Brain pericyte (primary cell): ENCODE measurements at places on chromosomes 3 and 15.
A peak's percentile ranks its signal among the peaks of the same experiment; 100 is the strongest.

DNA sequence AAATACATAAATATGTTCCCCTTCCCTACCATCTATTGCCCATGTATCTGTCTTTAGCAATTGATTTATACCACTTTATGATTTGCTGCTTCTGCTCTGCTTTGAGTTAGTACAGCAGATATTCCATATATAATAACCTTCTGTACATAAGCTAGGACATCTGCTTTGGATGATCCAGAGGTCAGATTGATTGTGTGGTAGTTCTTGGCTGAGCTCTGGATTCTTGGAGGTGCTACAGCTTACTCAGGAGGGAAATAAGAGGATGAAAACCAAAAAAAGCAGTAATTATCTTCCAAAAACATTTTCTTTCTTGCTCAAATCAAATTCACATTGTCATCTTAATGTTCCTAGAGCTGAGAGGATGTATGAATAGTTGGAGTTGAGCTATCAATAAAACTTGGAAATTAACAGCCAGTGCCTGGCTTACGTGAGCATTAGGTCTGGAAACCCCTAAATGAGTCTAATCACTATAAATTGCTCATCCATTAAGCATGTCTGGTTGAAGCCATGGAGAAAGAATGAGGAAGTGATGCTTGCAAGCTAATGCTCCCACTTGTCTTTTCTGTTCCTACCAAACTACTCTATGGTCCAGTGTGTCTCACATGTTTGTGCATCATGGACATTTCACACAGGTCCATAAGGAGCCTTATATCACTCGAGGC is 36.3 kb upstream of the TMEM42 start:
- no peak for DNase-seq

GRCh38 chr3:5032844-5033243 is 53.6 kb downstream of the BHLHE40 start:
- DNase-seq = no peak

DNA sequence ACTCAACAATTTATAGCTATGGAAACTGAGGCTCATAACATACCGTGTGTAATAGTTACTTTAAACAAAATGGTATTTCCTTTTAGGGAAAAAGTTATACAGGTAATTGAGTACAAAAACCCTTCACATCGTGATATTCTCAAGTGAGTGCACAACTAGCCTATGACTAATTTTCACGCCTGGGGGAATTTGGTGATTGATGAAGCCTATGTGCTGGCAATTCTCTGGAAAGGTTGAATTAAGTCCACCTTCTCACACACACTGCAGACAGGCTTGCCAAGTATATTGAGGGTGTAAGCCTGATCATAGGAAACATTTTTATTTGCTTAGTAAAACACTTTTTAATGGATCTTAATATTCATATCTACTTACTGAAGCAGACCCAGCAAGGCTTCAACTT is 41.3 kb upstream of the ROBO2 start:
- no peak for DNase-seq

- DNase-seq = no peak
These were observed 568.2 kb upstream of the BCHE start for GRCh38 chr3:166405465-166405864.

DNA sequence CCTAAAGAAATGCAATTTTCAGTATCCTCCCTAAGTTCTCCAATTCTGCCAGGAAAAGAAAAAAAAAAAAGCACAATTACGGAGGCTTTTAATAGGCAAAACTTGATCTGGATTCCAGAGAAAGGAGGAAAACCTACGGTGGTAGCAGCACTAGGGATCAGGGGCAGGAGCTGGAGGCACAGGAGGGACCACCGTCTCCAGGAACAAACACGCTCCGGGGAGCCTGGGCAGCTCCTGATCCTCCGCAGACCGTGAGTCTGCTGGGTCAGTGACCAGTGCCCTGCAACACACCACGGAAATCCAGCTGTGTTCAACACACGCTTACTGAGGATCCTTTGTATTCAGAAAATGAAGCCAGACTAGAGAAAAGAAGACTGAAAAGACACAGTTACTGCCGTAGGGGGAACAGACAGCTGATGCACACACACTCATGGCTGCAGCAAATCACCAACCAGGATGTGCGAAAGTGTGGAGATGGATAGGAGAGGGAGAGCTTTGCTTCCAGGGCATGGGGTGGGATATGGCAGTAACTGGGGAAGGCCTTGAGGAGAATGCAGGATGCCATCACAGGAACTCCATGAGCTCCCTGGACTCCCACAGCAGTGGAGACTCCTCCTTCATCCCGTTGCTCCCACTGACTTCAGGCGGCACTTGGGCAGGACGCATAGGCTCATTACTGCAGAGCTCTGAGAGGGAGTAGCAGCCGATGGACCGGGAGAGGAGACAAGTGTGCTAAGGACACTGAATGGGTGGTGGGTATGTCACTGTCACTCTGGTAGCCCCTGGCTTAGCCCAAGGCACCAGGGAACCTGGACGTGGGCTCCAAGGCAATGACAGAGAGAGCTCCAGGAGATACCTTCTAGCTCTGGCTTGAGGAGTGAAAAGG is 167.0 kb downstream of the ATP10A start:
- no peak for DNase-seq

DNA sequence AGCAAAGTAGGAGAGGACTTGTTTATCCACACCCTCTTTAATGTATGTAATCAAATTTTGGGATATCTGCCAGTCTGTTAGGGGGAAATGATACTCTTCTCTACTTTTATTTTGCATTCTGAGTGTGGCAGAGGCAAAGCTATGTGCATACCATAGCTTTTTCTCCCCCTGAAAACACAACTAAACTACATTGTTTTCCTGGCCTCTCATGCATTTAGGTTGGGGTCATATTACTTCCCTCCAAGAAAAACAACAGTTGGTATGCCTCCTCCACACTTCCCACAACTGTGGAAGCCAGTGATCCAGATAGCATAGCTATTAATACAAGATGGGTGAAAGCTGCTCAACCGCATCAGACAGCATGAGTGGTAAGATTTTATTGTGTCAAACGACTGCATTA is 6.9 kb downstream of the RPL15 start:
- peak; percentile 33 for DNase-seq

GRCh38 chr3:65851827-65852226 is 186.9 kb downstream of the MAGI1 start:
- DNase-seq = no peak

GRCh38 chr3:185332026-185332735 is 30.8 kb upstream of the MAP3K13 start:
- no peak for DNase-seq

- DNase-seq = no peak
These were observed 253.1 kb downstream of the NLGN1 start for GRCh38 chr3:173650596-173650995.

DNA sequence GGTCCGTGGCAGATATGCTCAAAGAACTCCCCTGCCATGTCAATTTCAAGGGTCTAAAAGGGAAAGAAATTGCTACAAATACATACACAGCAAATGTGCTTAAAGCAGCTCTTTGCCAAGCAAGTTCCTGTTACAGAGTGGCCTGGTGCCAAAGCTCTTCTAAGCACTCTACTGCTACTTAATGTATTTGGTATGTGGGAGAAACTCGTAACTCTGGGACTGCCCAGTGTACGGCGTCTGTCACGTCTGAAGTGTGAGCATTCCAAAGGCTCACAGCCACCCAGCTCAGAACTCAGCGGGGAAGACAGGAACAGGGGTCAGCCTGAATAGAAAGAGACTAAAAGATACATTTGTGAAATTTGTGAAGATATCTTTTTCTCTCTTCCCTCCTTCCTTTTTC is 54.6 kb downstream of the RBMS3 start:
- peak; percentile 74 for DNase-seq

- DNase-seq = no peak
These were observed 7.1 kb upstream of the NEK10 start for GRCh38 chr3:27376109-27376772.

GRCh38 chr3:58645726-58646125 is 20.8 kb downstream of the FAM3D start:
- DNase-seq = no peak

GRCh38 chr3:59289831-59290230 is 240.0 kb upstream of the CFAP20DC start:
- DNase-seq = no peak

GRCh38 chr15:92953566-92953965 is 53.4 kb downstream of the CHD2 start:
- no peak for DNase-seq

DNA sequence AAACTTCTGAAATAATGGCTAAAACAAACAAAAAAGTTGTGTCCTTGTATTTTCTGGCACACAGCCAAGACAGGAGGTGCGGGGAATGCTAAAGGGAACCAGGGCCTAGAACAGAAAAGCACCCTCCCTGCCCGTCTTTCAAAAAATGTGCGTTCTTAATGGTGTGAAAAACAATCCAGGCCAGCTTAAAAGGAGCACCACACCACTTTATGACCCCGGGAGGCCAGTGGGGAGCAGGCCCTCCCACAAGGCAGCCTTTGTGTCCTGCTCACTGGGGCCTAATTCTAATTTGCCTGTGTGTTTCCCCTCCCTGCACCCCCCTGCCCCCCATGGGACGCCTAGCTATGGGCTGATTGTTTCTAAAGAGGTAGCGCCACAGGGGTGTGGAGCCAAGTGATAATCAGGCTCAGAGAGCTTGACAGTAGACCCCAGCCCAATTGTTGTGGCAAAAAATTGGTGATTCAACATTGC is 181.4 kb downstream of the GREM1 start:
- DNase-seq = no peak

- no peak for DNase-seq
These were observed 317.7 kb downstream of the EDEM1 start for GRCh38 chr3:5505163-5505562.

DNA sequence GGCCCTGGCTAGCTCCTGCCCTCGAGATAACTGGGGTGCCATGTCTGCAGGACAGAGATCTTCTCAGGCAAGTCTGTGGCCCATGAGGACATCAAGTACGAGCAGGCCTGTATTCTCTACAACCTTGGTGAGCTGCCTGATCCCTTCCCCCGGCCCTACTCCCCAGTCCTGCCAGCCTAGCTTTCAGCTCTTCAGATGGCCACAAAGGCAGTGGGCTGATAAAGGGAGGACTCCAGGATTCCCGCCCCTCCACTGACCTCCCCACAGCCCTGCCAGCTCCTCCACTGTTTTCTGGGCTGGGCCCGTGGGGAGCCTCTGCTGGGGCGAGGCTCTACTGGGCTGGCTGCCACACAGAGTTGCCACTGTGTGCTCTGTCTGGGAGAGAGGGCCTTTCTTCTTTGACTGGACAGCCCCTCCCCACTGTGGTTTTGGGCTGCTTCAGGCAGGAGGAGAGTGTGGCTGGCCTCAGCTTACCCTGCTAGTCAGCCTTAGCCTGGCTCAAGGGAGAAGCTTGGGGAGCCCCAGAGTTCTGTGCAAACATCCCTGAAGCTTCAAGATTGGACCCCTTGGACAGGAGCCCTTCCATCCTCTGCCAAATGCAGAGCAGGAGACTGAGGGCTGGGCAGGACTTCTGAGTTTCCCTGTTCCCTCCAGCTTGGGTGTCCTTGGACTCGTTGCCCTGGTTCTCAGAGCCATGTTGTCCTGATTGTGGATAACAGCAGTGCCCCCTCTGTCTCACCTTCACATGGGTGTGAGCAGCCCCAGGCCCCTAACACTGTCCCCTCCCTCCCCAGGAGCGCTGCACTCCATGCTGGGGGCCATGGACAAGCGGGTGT is 24.4 kb downstream of the PTPN23 start:
- no peak for DNase-seq

DNA sequence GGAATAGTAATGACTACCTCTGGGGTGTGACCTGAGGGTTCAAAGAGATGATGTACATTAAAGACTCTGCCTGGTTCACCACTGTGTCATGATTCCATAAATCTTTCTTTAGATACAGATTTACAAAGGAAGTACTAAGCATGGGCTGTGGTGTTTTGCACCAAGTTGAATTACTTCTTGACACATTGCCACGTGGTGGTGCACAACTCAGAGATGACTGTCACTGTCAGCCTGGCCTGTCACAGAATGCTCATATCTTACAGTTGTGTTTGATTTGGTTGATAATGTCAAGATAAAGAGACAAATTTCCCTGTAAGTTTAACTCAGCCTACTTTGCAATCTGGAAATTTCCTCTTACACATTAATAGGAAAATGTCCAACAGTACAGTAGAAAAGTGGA is 3.2 kb downstream of the CTDSPL start:
- no peak for DNase-seq

- no peak for DNase-seq
These were observed 106.3 kb upstream of the DLG1 start for GRCh38 chr3:197404754-197405153.

GRCh38 chr3:190554197-190554596 is 40.3 kb downstream of the IL1RAP start:
- DNase-seq = no peak

DNA sequence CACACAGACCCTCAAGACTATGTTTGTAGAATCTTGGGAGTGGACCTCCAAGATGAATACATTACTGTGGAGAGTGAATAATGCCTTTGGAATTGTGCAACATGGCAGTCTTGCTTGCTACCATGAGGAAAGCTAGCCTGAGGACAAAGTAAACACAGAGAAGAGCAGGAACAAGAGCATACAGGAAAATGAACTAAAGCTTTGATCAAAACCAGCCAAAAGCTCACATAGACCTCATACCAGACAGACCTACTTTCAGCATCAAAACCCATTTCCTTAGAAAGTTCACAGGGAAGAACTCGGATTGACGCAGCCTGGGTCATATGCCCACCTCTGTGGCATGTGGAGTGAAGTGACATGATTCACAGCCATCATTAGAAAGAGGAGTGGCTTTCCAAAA is 3.3 kb upstream of the RAB8B start:
- no peak for DNase-seq

GRCh38 chr3:15815696-15816095 is 17.9 kb upstream of the ANKRD28 start:
- no peak for DNase-seq
